HEK293T (cell line): ENCODE measurements at places on chromosomes 7 and 10.

GRCh38 chr7:5388273-5388901 lies 35.2 kb downstream of the TNRC18 start:
- no peak for DNase-seq

DNA sequence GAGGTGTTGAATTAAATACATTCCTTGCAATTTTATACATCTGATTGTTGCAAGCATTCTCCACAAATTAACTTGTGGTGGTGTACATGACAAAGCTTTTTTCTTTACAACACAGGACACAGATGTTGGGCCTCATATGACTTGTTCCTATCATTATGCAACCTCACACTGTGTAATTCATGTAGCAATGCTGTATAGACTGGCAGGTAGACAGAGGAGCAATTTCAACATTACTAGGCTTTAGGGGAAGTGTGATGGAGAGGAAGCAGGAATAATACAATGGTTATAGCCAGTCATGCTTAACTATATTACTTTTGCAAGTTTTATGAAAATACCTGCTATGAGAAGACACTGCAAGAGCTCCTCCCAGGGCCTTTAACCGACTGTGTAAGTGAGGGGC lies 832.1 kb downstream of the CNTNAP2 start:
- no peak for DNase-seq

DNA sequence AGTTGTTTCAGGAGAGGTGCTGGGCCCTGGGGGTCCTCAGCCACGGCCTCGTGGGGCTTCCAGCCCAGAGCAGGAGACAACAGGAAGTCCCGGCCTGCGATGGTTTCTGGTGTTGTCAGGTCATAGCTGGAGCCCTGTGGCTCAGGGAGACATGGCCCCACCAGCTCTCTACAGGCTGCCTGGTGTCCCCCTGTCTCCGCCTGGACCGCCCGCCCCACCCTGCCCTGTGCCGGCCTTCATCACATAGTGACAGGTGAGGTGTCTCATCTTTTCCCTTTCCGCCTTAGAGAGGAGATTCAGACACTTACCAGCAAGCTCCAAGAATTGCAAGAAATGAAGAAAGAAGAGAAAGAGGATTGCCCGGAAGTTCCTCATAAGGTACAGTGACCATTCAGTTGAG lies 35.8 kb downstream of the IQCE start:
- no peak for DNase-seq

DNA sequence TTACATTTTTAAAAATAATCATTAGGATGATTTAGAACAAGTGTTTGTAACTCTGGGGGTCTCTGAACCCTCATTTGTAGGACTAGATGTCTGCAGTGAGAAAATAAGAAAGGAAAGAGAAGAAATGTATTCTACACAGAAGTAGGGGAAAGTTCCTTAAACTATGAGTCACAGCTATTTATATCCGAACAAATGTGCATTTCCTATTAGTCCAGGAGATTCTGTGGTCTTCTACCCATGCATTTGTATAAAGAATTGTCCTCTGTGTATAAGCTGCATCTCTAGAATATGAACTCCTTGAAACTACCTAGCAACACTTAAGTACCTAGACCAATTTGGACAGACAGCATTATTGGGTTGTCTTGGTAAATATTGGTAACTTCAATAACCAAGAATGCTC lies 15.9 kb upstream of the CD36 start:
- DNase-seq, result no peak

GRCh38 chr10:45550903-45551786 lies 121.4 kb downstream of the ZFAND4 start:
- no peak for DNase-seq

DNA sequence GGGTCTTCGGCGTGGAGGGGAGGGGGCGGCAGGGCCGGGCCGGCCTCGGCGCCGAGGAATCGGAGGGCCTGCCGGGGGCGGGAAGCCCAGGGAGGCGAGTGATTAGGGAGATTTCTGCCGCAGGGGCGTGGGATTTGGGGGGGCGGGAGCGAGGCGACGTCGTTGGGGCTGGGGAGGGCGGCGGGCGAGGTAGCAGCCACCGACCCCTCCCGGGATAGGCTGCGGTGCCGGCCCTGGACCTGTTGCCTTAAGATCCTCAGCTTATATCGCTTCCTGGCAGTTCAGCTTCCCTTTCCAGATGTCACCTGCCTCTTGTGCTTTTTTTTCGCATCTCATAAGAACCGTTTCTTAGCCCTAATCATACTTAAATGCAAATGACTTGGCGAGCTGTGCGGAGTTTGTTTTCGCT lies 655 bp downstream of the LMTK2 start:
- peak; percentile 23 for DNase-seq

DNA sequence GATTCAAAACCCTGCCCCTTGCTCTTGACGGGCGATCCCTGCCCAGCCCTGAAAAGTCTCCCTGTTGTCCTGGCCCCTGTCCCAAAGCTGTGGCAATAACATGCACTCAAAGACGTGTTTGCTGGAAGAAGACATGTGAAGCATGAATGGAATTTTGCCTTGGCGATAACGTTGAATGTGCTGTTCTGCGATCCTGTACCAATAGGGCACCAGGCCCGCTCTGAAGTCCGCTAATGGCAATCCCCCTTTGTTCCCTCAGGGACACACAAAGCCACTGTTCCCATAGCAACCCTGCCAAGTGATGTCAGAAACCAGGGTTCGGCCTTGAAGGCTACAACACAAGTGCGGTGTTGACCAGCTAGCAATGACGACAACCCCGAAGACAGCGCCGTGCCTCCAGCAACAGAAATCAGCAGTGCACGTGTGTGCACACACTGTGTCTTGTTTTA lies 284.6 kb downstream of the KLF6 start:
- DNase-seq, result no peak

DNA sequence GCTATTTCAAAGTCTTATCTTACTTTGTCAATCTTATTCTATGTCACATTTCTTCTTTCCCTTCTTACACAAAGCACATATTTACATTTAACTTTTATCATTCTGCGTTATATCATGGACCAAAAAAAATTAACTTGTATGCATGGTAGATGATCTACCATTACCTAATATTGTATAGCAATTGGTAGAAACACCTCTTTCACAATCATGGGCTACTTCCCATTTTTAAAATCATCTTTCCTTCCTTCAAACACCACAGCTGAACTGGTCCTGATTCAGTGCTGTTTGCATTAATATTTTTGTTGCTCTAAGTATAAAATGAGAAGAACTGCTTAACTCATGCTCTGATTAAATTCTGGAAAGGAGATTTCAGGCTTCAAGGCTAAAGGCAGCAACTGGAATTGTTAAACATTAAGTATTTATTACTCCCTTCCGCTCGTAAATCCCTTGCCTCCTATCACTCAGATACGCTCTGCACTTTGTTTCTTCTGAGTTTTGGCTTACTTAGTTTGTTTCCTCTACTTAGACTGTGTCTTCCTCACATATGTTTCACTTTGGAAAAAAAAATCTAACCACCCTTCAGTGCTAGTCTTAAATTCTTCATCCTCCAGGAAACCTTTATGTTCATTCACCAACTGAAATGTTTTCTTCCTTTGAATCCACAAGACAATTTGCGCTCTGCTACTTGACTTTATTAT lies 901.4 kb downstream of the PCDH15 start:
- DNase-seq, result no peak

DNA sequence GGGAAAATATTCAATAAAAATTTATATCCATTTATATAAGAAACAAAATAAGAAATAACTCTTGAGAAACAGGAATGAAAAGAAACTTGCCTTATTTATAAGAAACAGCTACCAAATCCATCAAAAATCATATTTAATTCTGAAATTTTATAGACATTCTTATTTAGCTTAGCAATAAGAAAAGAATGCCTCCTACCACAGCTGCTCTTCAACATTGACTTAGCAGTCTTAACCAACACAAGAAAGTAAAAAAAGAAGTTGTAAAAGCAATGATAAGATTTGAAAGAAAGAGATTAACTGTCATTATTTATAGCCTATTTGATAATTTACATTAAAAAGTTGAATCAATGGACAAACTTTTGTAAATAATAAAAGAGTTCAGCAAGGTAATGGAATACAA lies 212.8 kb downstream of the ZNF365 start:
- no peak for DNase-seq

- no peak for DNase-seq
These were observed 4.9 kb upstream of the FOXL3 start for GRCh38 chr7:284762-285722.

DNA sequence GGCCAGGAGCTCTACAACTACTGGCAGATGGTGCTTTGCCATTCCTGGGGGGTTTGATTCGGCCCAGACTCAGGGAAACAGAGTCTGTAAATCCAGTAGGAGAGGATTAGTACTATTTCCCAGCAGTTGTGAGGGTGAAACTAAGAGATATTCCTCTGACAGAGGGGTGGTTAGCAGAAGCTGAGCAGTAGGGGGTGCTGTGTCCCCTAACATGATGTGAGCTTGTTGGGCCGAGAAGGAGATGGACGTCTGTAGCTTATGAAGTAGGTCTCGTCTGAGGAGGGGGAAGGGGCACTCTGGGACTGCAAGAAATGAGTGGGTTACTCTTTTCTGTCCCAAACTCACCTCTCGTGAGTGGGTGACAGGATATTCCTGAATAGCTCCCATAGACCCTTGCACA lies 179.2 kb upstream of the MBL2 start:
- DNase-seq, result peak; percentile 54

- DNase-seq, result no peak
These were observed 100.5 kb downstream of the INPP5A start for GRCh38 chr10:132638130-132638515.

DNA sequence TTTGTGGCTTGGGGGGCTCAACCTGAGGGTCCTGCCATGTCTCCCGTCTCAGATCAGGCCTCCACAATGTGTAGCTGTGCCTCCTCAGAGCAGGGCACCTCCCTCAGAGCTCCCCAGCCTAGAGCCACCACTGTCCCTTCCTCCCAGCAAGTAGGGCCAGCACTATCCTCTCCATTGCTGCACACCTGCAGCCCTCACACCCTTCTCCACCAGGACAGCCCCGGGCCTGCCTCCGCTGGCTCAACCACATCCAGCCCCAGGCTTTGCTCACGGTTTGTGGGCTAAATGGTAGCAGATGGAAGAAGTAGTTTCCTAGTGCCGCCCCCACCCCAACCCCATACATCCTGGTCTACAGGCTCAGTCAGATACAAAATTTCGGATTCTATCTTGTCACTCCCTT lies 10.1 kb downstream of the NFKB2 start:
- DNase-seq, result no peak

- peak; percentile 55 for DNase-seq
These were observed 26.0 kb downstream of the ASB4 start for GRCh38 chr7:95511716-95512260.

DNA sequence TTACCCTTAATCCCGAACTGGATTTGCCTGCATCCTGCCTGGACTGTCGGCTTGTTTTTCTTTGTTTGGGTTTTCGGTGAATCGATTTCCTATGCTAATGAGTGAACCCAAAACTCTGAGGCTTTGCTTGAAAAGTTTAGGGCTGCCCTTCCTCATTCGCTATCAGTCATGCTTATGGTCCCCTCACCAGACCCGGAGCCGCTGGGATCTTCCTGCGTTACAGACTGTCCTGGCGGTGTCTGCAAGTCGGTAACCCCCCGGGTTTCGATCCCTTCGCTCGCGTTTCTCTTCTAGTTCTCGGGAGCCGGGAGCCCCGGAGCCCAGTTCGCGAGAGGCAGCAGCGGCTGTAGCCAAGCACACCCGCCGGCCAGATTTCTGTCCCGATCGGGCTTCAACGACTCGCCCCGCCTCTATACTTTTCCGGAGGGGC lies 2.2 kb downstream of the EMX2 start:
- DNase-seq, result peak; percentile 15
